ENCODE measurements at places on chromosomes 16 and 17. TPM values are rescaled to one million over a fixed set of nuclear protein-coding genes. Genes with fewer than 3 reads are reported as not detected.

GRCh38 chr16:25692742-25693508 lies 1.2 kb downstream of the HS3ST4 start:
- no peak for DNase-seq
- H3K4me1 ChIP-seq, result no peaks in the 10 kb centered on the region
- H3K27ac ChIP-seq, result no peak overlapping the region
- H3K4me3 ChIP-seq, result no peak overlapping the region

DNA sequence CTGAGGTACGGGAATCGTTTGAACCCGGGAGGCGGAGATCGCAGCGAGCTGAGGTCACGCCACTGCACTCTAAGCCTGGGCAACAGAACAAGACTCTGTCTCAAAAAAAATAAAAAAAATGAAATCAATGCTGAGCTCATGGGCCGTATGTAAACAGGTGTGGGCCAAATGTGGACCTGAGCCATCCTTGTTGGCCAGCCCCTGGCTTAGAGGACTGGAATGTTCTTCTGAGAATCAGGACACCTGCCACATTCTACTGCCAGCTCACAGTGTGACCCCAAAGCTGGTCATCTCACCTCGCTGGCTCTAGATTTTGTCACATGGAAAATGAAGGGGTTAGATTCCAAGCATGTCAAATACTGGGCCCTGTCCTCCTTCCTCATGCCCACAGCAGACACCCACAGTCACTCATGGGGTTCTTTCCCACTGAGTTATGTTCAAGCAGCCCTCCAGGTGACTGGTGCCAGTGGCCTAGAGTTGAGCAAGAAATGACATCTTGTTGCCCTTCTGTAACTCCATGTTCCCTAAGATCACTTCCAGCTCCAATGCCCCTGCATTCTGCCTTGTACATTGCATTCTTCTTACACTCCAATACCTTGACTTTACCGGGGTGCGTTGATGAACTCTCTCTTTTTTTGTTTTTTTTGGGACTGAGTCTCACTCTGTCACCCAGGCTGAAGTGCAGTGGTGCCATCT lies 110.6 kb downstream of the ABCC1 start:
- H3K4me1 ChIP-seq, result peaks cover 26% of the 10 kb centered on the region
- H3K36me3 ChIP-seq, result peaks cover 8% of the 10 kb centered on the region
- H3K4me3 ChIP-seq, result no peak overlapping the region
- no peak for DNase-seq

DNA sequence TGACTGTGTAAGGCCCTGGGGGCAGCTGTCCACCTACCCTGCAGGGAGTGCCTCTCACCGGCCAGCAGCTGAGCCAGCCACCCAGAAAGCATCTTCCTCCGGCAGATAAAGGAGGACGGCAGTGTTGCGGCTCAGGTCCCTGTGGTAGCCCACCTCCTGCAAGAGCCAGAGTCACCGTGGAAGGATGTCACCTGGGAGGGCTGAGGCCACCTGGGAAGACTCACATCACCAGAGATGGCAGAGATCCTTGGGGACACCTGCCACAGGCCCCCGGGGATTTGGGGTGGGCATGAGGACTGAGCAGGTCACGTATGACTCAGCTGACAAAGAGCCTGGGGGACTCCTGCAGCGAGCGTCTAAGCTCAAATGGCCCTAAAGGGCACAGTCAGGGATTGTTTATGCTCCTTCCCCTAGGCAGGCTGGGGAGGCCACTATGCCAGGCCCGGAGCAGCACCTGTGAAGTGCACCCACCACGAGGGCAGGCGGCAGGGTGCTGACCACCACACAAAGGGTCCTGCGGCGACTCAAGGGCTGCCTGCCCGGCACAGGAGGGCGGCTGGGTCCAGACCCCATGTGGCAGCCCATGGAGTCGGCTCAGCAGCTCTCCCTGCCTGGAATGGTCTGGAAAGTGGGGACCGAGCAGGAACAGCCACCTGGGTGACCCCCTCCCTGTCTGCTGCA lies 44.1 kb downstream of the TNFRSF13B start:
- no peak overlapping the region for H3K27ac ChIP-seq
- H3K36me3 ChIP-seq, result no peaks in the 10 kb centered on the region
- H3K4me1 ChIP-seq, result no peaks in the 10 kb centered on the region
- H3K27me3 ChIP-seq, result no peaks in the 10 kb centered on the region
- DNase-seq, result no peak

The PPP1R27 gene
- total RNA-seq, result not detected

DNA sequence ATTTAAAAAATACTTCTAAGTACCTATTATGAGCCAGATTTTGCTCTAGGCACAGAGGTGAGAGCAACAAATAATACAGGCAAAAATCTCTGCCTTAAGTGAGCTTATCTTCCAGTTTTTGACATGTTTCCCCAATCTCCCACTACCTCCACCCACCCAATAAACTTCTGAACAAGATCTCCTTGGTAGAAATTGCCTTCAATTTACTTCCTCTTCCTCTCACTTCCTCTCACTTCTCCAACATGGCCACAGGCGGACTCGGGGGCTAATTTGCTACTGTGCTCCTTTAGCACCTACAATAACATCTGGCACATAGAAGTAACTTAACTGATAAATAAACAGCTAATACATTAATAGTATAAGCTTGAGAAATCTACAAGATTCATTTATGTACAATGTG lies 82.6 kb downstream of the CACNG1 start:
- H3K27ac ChIP-seq, result no peak overlapping the region
- no peaks in the 10 kb centered on the region for H3K27me3 ChIP-seq
- peaks cover 44% of the 10 kb centered on the region for H3K36me3 ChIP-seq
- no peak overlapping the region for H3K4me3 ChIP-seq
- DNase-seq, result no peak
- H3K4me1 ChIP-seq, result no peaks in the 10 kb centered on the region

DNA sequence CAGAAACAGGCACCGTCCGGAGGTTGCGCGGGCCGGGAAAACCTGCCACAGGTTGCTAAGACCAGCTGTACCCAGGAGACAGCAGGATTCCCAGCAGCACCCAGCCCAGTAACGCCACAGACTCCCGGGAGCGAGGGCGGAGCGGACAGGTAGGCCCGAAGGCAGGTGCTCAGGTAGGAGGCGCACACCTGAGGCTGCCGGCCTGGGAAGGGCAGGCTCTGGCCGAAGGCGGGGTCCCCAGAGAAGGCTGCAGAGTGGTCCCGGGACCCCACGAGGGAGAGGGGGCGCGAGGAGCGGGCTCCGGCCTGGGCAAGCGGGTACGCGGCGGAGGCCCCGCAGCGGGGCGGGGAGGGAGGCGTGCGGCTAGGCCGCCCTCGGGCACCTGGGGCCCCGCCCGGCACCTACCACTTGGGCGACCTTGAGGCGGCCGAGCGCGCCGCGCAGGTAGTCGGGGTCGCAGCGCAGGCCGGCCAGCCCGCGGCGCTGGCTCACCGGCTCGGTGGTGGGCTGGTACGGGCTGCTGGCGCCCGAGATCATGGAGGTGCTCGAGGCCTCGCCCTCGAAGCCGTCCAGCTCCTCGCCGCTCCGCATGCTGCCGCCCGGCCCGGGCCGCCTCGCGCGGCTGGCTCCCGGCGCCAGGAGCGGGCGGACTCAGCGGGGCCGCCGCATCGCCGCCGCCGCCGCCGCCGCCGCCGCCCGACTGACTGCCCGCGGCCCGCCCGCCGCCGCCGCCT lies 441 bp downstream of the CMTM4 start:
- H3K27ac ChIP-seq, result no peak overlapping the region
- no peaks in the 10 kb centered on the region for H3K36me3 ChIP-seq
- peaks cover 5% of the 10 kb centered on the region for H3K27me3 ChIP-seq
- peaks cover 20% of the 10 kb centered on the region for H3K4me1 ChIP-seq
- DNase-seq, result peak; percentile 32

GRCh38 chr16:3659251-3659650 lies 4.8 kb downstream of the DNASE1 start:
- no peak overlapping the region for H3K4me3 ChIP-seq
- peaks cover 70% of the 10 kb centered on the region for H3K36me3 ChIP-seq

GRCh38 chr16:52549011-52549692 lies 2.2 kb upstream of the TOX3 start:
- H3K27me3 ChIP-seq, result peaks cover 14% of the 10 kb centered on the region
- H3K36me3 ChIP-seq, result no peaks in the 10 kb centered on the region
- H3K27ac ChIP-seq, result no peak overlapping the region
- H3K4me1 ChIP-seq, result no peaks in the 10 kb centered on the region
- DNase-seq, result no peak

DNA sequence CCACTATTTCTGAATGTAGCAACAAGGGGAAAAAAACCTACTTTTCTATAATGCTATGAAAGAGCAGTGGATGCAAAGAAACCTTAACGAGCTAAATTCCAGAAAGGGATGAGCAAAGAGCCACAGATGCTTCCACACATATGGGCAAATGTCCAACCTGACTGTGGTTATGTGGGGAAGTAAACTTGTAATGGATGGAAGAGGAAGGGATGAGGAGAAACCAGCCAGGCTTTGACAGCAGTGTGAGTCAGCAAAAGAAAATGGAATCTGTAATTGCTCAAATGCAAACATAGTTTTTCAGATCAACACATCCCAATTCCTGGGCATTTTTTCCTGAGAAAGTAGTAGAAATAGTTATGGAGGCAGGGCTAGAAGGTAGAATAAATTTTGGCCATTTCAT lies 204.8 kb upstream of the CPHXL start:
- H3K27me3 ChIP-seq, result no peaks in the 10 kb centered on the region
- no peaks in the 10 kb centered on the region for H3K4me1 ChIP-seq
- H3K27ac ChIP-seq, result no peak overlapping the region
- no peak for DNase-seq

GRCh38 chr16:2981899-2982250 lies 1.6 kb upstream of the PKMYT1 start:
- no peak overlapping the region for H3K4me3 ChIP-seq
- no peaks in the 10 kb centered on the region for H3K36me3 ChIP-seq
- DNase-seq, result no peak
- H3K27me3 ChIP-seq, result no peaks in the 10 kb centered on the region
- H3K27ac ChIP-seq, result no peak overlapping the region

The PHOSPHO1 gene
- not detected for total RNA-seq

GRCh38 chr17:76371656-76372628 lies 12.5 kb upstream of the SPHK1 start:
- no peak overlapping the region for H3K27ac ChIP-seq
- no peaks in the 10 kb centered on the region for H3K36me3 ChIP-seq
- DNase-seq, result no peak
- no peaks in the 10 kb centered on the region for H3K27me3 ChIP-seq
- H3K4me1 ChIP-seq, result no peaks in the 10 kb centered on the region

GRCh38 chr16:52657924-52658323 lies 111.0 kb upstream of the TOX3 start:
- H3K4me1 ChIP-seq, result no peaks in the 10 kb centered on the region
- no peaks in the 10 kb centered on the region for H3K27me3 ChIP-seq
- no peaks in the 10 kb centered on the region for H3K36me3 ChIP-seq
- no peak for DNase-seq
- no peak overlapping the region for H3K4me3 ChIP-seq
- H3K27ac ChIP-seq, result no peak overlapping the region

The SLC5A10 gene
- not detected for total RNA-seq

DNA sequence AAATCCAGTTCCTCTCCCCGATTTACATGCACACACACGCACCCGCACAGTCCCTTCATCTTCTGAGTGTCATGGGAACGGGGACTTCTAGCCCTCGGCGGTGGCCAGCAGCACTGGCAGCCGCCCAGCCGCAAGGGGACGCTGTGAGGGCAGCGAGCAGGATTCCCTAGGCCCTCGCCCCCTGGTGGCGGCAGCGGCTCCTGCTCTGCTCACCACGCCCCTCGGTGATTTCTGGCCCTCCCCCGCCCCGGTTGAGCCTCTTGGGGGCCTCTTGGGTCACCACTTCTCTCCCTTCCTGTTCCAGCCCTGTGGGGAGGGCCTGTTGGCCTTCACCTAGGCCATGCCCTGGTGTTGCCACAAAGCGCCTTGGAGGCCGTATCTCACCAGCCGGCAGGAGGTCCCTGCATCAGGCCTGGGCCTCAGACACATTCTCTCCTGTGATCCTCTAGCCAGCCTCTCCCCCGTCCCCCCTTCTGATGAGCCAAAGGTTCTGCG lies 75.2 kb upstream of the KSR1 start:
- H3K4me1 ChIP-seq, result peaks cover 14% of the 10 kb centered on the region
- H3K27ac ChIP-seq, result no peak overlapping the region
- no peaks in the 10 kb centered on the region for H3K27me3 ChIP-seq
- peak; percentile 86 for DNase-seq
- H3K36me3 ChIP-seq, result no peaks in the 10 kb centered on the region

GRCh38 chr17:63975541-63976092 lies 2.9 kb upstream of the SCN4A start:
- no peak for DNase-seq
- H3K27me3 ChIP-seq, result no peaks in the 10 kb centered on the region
- peaks cover 4% of the 10 kb centered on the region for H3K4me1 ChIP-seq

The CLDN6 gene
- total RNA-seq, result not detected

- H3K4me3 ChIP-seq, result peak overlapping the region; percentile 20
- peak overlapping the region; percentile 53 for H3K27ac ChIP-seq
- no peaks in the 10 kb centered on the region for H3K27me3 ChIP-seq
- H3K36me3 ChIP-seq, result peaks cover 8% of the 10 kb centered on the region
- peak; percentile 79 for DNase-seq
These were observed 5.0 kb downstream of the TBKBP1 start for GRCh38 chr17:47698749-47699535.

- no peaks in the 10 kb centered on the region for H3K4me1 ChIP-seq
- H3K36me3 ChIP-seq, result no peaks in the 10 kb centered on the region
- H3K4me3 ChIP-seq, result no peak overlapping the region
These were observed 1.2 kb upstream of the CD300LG start for GRCh38 chr17:43845766-43846165.

DNA sequence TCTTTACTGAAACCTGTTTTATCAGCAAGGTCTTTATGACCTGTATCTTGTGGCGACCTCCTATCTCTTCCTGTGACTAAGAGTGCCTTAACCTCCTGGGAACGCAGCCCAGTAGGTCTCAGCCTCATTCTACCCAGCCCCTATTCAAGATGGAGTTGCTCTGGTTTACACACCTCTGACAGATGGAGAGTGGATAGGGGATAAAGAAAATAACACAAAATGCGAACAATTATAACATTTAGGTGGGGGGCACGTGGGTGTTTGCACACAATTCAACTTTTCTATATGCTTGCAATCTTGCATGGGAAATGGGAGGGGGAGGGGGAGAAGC lies 83.3 kb downstream of the RMI2 start:
- no peak overlapping the region for H3K4me3 ChIP-seq
- DNase-seq, result no peak
- H3K27me3 ChIP-seq, result no peaks in the 10 kb centered on the region
- H3K36me3 ChIP-seq, result no peaks in the 10 kb centered on the region
- H3K27ac ChIP-seq, result no peak overlapping the region
- H3K4me1 ChIP-seq, result peaks cover 4% of the 10 kb centered on the region

The VASN gene
- 0.93 TPM for total RNA-seq

- H3K4me3 ChIP-seq, result no peak overlapping the region
- H3K36me3 ChIP-seq, result peaks cover 46% of the 10 kb centered on the region
- no peaks in the 10 kb centered on the region for H3K4me1 ChIP-seq
These were observed 12.6 kb upstream of the RPL13 start for GRCh38 chr16:89547860-89548259.
